ENCODE measurements at places on chromosomes 5 and 9.

DNA sequence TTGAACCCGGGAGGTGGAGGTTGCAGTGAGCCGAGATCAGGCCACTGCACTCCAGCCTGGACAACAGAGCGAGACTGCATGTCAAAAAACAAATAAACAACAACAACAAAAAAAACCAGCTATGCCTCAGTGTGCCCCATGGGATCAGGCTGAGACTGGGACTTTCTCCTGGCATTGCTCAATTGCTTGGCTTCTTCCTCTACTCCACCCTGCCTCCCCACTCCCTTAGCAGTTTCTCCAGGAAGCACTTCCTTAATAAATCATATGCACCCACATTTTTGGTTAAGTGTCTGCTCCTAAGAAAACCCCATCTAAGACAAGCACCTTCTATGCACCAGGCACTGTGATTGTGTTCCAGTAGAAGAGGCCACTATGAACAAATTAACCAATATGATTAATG, 41.0 kb upstream of the TMEM252 start:
- DNase-seq, result no peak

DNA sequence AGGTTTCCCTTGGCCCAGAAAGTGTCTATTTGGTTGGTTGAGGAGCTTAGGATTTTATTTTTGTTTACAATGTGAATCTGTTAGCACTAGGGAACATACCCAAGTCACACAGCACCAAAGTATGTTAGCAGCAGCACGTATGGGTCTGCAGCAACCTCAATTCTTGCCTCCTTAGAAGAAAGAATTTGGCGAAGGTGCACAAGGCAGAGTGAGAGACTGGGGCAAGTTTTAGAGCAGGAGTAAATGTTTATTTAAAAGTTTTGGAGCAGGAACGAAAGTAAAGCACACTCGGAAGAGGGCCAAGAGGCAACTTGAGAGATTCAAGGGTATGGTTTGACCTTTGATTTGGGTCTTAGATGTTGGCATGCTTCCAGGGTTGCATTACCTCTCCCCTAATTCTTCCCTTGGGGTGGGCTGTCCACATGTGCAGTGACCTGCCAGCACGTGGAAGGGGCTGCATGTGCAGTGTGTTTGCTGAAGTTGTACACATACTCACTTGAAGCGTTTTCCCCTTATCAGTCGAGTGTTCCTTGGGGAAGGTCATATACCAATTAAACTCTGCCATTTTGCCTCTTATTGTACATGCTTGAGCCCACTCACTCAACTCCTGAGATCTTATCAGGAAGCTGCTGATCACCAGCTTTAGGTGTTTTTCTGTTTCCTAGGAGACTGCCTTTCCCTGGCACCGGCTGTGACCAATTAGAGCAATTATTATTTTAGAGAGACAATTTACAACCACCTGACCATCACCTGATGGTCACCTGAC, 64.9 kb upstream of the SHC3 start:
- no peak for DNase-seq

DNA sequence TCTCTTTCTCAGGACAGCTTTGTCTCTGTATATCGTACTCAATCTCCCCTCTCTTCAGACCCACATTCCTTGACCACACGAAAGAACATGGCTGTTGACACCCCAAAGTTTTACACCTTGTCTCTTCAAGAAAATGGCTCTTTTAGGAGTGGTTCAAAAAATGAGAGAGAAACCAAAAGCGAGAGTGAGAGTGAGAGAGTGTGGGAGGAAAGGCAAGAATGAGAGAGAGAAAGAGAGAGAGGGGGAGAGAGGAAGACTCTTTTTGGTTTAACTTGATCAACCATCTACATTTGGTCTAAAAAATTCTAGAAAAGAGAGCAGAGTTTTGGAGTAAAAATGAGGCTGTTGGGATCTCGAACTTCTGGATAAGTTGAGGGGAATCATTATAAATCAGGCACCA, 581.8 kb upstream of the WWC1 start:
- no peak for DNase-seq

GRCh38 chr9:82456642-82457041, 468.1 kb downstream of the SPATA31D1 start:
- no peak for DNase-seq

DNA sequence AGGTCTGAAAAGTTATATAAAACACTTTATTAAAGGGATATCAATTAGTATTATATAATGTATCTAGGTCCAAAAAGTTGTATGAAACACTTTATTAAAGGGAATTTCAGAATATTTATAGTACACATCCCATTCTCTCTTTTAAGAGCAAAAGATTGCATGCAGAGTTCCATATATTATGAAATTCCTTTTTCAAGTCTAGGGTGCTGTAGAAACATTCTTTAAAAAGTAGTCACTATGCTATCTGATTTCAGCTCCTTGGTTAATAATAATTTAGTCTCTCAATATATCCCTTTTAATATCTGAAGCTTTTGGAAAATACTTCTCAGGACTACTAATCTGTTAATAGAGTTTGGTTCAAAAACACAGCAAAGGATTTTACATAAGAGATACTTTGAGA, 1496.1 kb upstream of the C9orf72 start:
- no peak for DNase-seq

DNA sequence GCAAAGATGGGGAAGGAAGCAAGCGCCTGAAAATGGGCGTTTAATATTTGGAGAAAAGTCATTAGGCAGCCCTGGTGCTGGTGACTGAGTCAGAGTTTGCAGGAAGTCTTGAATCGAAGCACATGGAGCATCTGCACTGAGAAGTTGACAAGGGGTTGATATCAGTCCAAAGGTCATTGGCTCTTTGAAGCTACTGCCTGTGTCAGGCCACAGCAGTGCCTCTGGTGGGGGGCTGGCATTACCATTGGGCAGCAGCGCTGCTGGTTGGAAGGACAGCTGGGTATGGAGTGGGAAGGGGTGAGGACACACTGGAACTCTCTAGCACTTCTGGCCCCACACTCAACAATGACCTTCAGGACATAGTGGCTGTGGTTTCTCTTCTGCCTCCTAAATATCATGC, 150.4 kb upstream of the ERCC6L2 start:
- DNase-seq, result peak; percentile 8

DNA sequence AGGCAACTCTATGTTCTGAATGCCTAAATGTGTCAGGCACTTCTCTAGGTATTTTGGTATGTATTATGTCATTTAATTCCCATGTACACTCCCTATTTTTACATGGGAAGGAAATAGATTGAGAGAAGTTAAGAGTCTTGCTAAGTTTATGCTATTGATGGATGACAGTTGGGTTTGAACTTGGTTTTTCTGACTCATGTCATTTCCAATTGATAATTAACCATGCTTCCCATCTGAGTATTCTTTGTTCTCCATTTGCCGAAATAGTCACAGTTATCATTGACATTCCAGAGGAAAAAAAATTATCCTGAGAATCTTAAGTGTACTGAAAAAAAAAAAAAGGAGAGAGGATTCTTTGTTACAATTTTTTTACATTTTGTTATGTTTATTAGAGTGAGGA, 23.1 kb upstream of the DMRTA1 start:
- DNase-seq, result no peak

- no peak for DNase-seq
Measured at GRCh38 chr5:111779260-111779921, 22.4 kb upstream of the NREP start.

- DNase-seq, result no peak
Measured at GRCh38 chr9:94687451-94687850, 39.0 kb upstream of the AOPEP start.

DNA sequence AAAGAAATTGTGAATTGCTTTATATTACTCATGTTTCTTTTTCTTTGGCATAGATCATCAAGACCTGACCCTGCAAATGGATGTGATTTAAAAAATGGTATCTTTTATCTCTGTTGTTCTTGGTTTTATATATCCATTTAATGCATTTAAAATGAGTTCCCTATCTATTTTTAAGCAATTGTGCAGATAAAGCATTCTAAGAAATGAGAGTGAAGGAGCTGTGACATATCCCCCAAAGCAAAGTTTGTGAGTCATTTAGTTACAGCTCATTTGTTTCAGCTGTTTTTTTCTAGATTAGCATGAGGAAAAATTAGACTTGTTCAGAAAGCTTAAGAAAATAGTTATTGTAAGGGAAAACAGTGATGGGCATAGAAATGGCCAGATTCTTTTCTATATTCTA, 7.6 kb upstream of the ELOVL7 start:
- no peak for DNase-seq

DNA sequence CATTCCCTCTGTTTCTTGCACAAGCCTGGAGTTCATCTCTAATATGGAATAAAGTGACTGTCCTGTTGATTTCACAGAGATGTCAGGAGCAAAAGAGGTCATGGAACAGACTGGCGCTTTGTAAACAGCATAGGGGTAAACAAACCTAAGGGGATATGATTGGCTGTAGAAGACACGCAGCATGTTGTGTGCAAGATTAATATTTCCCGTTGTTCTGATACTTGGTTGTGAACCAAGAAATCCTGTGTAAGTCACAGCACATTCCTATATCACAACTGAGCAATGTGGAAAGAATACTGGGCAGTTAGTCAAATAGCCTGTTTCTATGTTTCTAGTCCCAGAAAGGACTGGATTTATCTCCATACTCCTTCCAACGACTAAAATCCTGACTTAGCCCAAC, 3.2 kb downstream of the ADAMTS12 start:
- DNase-seq, result no peak

DNA sequence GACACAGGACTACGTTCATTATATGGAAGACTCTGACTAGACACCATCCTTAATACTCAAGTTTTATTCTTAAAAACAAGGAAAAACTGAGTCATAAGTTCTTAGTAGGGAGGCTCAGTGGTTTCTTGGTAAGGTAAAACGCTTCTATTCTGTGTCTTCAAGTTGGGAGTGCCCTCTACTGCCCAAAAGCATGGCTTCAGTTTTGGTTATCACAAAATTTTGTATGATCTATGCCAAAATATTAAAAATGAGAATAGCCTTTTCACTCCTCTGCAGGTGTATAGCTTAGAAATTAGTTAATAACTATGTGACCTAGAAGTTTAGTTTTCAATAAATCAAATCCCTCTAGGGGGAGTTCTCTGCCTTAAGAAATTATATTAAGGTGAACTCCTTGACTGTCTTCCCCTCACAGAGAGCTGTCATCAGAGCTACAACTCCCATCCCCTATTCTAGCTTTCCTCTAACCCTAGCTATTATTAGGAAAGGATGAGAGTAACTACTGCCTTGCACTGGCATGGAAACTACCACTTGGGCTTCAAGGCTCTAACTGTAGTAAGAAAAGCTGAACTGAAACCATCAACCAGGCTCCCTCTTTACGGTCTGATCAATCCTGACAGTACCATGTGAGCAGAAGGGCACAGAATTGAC, 189.7 kb downstream of the GNAQ start:
- DNase-seq, result no peak

DNA sequence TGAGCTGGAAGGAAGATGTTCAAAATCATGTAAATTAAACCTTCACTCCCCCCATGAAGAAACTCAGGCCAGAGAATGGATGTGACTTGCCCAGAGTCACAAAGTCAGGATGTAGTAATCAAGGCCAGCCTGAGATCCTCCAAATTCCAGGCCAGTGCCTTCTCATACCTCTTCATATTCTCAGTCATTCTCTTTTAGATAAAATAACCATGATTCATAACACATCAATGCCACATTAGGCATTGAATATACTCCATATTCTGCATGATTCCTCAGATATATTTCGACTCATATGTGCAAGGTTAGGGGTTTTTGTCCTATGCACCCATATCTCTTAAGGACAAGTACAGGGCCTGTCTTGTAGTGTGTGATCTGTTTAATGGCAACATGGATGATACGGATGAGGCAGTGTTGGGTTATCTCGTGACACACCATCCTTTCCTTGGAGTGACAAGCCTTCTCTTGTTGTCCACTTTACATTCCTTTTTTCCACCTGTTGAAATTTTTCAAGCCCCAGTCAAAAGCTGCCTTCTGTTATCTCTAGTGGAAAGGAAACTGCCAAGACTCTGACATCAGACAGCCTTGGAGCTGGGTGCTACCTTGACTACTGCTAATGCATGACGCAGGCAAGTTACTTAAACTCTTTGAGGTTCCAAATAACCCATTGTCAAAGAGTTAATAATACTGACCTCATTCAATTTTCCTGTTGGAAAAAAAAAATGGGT, 227.5 kb upstream of the NR4A3 start:
- DNase-seq, result no peak

- DNase-seq, result no peak
Measured at GRCh38 chr9:77748214-77748772, 100.2 kb upstream of the GNA14 start.

DNA sequence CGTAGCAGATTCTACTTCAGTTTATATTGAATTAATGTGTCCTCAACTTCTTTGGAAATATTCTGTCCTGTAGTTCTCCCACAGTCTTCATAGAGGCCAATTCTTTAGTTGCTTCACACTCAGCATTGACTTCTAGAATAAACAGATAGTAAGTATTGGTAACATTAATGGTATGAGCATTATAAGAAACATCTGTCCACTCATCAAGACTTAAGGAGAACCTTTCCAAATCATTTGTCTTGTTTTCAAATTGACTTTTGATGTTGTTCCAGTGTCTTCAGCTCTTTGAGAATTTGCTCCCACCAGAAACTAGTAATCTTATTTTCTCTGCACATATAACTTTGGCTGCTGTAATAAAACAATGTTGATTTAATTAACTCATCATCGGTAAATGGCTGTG, 18.3 kb downstream of the RANBP17 start:
- DNase-seq, result no peak

DNA sequence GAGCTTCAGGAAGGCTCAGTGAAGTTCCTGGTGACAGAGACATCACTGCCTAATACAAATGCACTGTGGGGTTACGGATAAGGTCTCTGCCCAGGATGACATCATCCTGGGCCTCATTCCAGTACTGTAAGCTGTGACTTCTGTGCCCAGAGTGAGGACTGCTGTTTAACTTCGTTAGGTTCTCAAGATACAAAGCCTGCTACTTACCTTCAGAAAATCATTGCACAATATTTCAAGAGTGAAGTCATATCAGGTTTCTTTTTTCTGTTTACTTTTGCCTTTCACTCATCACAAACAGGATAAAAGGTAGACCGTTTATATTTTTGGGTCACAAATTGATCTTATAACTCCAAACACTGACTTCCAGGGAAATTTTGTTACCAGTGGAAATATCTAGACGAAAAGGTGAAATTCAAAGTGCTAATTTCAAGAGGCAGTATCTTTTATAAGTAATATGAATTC, 241.2 kb downstream of the PIK3R1 start:
- DNase-seq, result no peak

- no peak for DNase-seq
Measured at GRCh38 chr5:74596927-74597326, 43.6 kb downstream of the ENC1 start.

GRCh38 chr5:110900829-110901228, 162.0 kb downstream of the SLC25A46 start:
- no peak for DNase-seq

GRCh38 chr9:96646081-96646991, 8.8 kb downstream of the PRXL2C start:
- no peak for DNase-seq

DNA sequence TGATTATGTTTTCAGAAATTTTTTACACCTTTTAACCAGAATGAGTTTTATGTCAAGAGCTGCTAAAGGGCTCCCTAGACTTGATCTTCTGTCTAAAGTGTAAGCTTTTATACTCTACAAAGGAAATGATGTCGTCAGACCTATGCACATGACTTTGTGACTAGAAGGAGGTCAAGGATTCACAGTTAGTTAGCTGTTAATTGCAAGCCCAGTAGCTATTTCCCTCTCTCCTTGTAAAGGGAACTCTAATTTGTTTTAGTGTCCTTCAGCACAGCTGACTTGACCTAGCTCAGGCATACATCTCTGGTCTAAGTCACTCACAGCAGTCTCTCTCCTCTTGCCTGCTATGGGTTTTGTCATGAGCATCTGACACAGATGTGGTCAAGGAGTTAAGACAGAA, 173.5 kb upstream of the NREP start:
- no peak for DNase-seq

- DNase-seq, result no peak
Measured at GRCh38 chr5:33310451-33310850, 130.3 kb upstream of the TARS1 start.

Measured in activated naive CD4-positive, alpha-beta T cell treated with Interleukin-2 at 50 U/mL for 16 hours (primary cell).